Foreskin keratinocyte (primary cell): ENCODE measurements at places on chromosomes 7 and 10. TPM values are rescaled to one million over a fixed set of nuclear protein-coding genes. Genes with fewer than 3 reads are reported as not detected.

The VPS50 gene
- polyA plus RNA-seq: 4.2 and 4.5 TPM in 2 replicates

The THSD7A gene
- polyA plus RNA-seq: not detected in 2 replicates

The CNTNAP2 gene
- polyA plus RNA-seq: 0.08 TPM in 2 replicates

The AGAP5 gene
- polyA plus RNA-seq: 0.97 and 1.2 TPM in 2 replicates

The SUN3 gene
- polyA plus RNA-seq: 0.12 TPM in 1 of 2 replicates, not detected in the other

The TMEM178B gene
- polyA plus RNA-seq: not detected in 2 replicates

The EVX1 gene
- not detected in 2 replicates for polyA plus RNA-seq

The TACC2 gene
- 20.5 and 21.9 TPM in 2 replicates for polyA plus RNA-seq

The OR6V1 gene
- not detected in 2 replicates for polyA plus RNA-seq

The NME8 gene
- not detected in 2 replicates for polyA plus RNA-seq

The SPDYE2 gene
- not detected in 2 replicates for polyA plus RNA-seq

The ASB4 gene
- polyA plus RNA-seq: not detected in 2 replicates

The PAX4 gene
- not detected in 2 replicates for polyA plus RNA-seq

The ZWINT gene
- 53.2 and 79.2 TPM in 2 replicates for polyA plus RNA-seq

The SH2D4B gene
- polyA plus RNA-seq: 0.02 TPM in 1 of 2 replicates, not detected in the other

The PAPSS2 gene
- polyA plus RNA-seq: 1.0 and 1.7 TPM in 2 replicates

The CLIP2 gene
- 5.4 and 5.7 TPM in 2 replicates for polyA plus RNA-seq

The TRPV5 gene
- not detected in 2 replicates for polyA plus RNA-seq

The PNLIPRP2 gene
- polyA plus RNA-seq: not detected in 2 replicates

The TNS3 gene
- polyA plus RNA-seq: 2.4 and 2.9 TPM in 2 replicates

The EPO gene
- polyA plus RNA-seq: 0.65 and 0.66 TPM in 2 replicates

The MYO3A gene
- not detected in 2 replicates for polyA plus RNA-seq

The DYNC1I1 gene
- 0.09 and 0.18 TPM in 2 replicates for polyA plus RNA-seq

The HYCC1 gene
- polyA plus RNA-seq: 9.7 and 12.9 TPM in 2 replicates

The ADCYAP1R1 gene
- polyA plus RNA-seq: not detected in 2 replicates

The BEND7 gene
- 0.72 and 1.4 TPM in 2 replicates for polyA plus RNA-seq

The LHPP gene
- 21.0 and 23.3 TPM in 2 replicates for polyA plus RNA-seq

The LRRN3 gene
- not detected in 2 replicates for polyA plus RNA-seq

The NEURL1 gene
- polyA plus RNA-seq: 0.32 and 0.40 TPM in 2 replicates

The PHF14 gene
- polyA plus RNA-seq: 10.3 and 13.7 TPM in 2 replicates

The CNPY1 gene
- not detected in 2 replicates for polyA plus RNA-seq

The SKIDA1 gene
- polyA plus RNA-seq: 0.04 and 0.13 TPM in 2 replicates

The SPDYE2B gene
- not detected in 2 replicates for polyA plus RNA-seq

The PRRT4 gene
- polyA plus RNA-seq: 0.04 and 0.29 TPM in 2 replicates

The PVRIG gene
- not detected in 2 replicates for polyA plus RNA-seq

The TMEM229A gene
- not detected in 2 replicates for polyA plus RNA-seq

The ABCC2 gene
- 0.43 and 0.45 TPM in 2 replicates for polyA plus RNA-seq

The NUDT13 gene
- polyA plus RNA-seq: 1.3 TPM in 2 replicates

The CYP3A4 gene
- not detected in 2 replicates for polyA plus RNA-seq

The POM121 gene
- polyA plus RNA-seq: 8.6 and 12.7 TPM in 2 replicates

The SHTN1 gene
- 8.1 and 8.3 TPM in 2 replicates for polyA plus RNA-seq

The ZCCHC24 gene
- polyA plus RNA-seq: 0.33 and 0.49 TPM in 2 replicates

The RNF148 gene
- polyA plus RNA-seq: not detected in 2 replicates

The CALHM3 gene
- not detected in 2 replicates for polyA plus RNA-seq

The FRG2B gene
- polyA plus RNA-seq: not detected in 2 replicates

The SLC13A4 gene
- 0.20 TPM in 1 of 2 replicates, not detected in the other for polyA plus RNA-seq

The LIPM gene
- polyA plus RNA-seq: 0.07 TPM in 1 of 2 replicates, not detected in the other

The RAB11FIP2 gene
- polyA plus RNA-seq: 1.5 and 1.6 TPM in 2 replicates

The NKX1-2 gene
- 2.9 and 3.0 TPM in 2 replicates for polyA plus RNA-seq

The ERVW-1 gene
- not detected in 2 replicates for polyA plus RNA-seq

The NCF1 gene
- 0.34 and 0.36 TPM in 2 replicates for polyA plus RNA-seq
